Lung microvascular endothelial cell (primary cell): ENCODE measurements at places on chromosomes 4 and X.

DNA sequence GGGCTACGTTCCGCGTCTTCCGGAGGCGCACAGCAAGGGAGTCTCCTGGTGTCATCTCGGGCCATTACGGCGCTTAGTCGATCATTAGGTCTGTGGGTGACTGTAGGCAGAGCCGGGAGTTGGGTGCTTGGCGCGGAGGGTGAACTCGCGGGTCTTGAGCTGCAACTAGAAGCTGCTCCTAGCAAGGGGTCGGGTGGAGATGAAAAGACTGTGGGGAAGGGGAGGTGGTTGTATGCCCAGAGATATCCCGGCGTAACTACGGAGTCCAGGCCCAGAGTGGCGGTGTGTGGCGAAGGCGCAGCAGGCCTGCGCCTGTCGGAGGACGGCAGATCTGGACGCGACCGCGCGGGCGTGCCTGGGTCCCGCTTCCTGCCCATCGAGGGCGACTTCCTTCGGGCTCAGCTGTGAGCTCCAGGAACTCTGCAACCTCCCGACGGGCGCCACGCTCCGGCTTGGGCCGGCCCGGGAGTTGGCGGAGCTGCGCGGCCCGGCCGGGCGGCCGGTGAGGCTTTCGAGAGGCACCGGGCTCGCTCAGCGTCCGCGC is 2.7 kb upstream of the NKX3-2 start:
- no peak for DNase-seq

DNA sequence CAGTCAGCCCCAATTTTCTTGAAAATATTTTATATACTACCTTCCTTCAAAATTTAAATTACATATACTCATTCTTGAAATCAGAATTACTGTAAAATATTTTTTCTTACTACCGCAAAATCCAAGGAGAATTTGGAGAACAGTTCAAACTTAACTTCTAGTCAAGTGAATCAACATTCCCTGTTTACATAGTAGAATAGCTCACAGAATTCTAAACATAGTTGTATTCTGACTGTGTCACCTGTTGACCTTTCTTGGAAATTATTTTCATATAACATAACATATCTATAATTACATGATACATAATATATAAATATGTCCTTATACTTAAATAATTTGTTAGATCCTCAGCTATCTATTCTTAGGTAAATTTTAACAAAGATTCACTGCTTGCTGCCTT is 31.0 kb upstream of the FGF5 start:
- peak; percentile 40 for DNase-seq

DNA sequence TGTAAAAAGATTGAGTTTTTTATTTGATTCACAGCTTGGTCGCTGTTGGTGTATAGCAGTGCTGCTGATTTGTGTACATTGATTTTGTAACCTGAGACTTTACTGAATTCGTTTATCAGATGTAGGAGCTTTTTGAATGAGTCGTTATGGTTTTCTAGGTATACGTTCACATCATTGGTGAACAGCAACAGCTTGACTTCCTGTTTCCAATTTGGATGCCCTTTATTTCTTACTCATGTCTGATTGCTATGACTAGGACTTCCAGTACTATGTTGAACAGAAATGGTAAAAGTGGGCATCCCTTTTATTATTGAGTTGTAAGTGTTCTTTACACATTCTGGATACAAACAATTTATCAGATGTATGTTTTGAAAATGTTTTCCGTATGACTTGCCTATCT is 76.0 kb downstream of the ADGRG4 start:
- no peak for DNase-seq

GRCh38 chr4:531721-532565 is 32.9 kb downstream of the PIGG start:
- no peak for DNase-seq

DNA sequence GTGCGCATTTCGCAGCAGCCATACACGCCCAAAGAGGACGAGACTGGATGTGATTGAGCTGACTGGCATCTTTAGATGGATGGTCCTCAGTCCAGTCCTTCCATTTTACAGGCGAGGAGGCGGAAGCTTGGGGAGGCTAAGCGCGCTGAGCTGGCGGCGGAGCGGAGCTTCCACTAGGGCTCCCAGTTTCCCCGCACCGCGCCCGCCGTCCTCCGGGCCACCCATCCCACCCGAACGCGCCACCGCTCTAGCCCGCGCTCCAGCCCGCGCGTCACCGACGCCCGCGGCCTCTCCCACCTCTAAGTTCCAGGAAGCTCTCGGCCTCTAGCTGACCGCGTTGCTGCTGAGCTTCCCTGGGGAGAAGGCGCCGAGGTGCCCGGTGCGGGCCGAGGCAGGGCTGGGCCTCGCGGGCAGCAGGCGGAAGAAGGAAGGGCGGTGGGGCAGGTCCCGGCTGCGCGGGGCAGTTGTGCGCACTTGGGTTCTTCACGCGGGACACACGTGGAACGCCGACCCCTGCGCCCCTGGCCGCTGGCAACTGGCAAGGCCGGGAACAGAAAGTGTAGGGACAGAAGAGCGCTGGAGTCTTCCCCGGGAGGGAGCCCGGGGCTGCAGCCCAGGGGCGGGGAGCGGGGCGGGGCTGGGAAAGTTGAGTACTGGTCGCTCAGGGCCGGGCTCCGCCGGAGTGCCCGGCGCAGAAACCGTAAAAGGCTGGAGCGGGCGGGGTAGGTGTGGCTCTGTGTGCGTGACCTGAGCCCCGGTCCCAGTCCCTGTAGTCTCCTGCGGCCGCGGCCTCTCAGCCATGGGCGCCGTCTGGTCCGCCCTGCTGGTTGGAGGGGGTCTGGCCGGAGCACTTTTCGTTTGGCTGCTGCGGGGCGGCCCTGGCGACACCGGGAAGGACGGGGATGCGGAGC is at the start of gene STBD1:
Gene STBD1 (plus strand): TSS at position 763 of the 911 bp plus-strand sequence. CDS start 37 bp downstream, at position 800.
- peak; percentile 51 for DNase-seq

DNA sequence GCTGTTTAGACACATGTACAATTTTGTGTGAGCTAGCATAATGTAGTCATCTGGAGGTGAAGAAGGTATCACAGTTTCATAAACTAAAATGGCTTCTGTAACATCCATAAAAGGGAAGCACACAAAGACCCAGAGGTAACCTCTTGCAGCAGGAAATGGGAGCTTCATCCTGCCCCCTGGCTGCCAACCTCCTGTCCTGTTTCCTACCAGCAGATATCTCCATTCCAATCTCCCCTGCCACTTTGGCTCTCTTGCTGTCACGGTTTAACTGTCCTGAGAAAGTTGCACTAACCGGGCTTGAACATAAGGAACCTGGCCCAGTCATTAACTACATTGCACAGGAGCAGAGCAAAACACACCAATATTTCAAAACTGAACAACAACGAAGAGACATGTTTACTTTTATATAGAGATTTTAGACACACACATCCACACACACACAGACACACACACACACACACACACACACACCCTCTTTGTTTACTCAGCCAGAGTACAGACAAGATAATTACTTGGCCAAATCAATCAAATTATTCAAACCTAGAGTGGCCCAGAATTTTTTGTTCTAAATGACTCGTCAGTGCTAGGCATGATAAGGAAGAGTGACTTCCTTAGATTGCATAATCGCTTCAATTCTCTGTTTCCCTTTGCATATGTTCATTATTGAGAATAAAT is 24.2 kb downstream of the MID2 start:
- DNase-seq, result peak; percentile 85

DNA sequence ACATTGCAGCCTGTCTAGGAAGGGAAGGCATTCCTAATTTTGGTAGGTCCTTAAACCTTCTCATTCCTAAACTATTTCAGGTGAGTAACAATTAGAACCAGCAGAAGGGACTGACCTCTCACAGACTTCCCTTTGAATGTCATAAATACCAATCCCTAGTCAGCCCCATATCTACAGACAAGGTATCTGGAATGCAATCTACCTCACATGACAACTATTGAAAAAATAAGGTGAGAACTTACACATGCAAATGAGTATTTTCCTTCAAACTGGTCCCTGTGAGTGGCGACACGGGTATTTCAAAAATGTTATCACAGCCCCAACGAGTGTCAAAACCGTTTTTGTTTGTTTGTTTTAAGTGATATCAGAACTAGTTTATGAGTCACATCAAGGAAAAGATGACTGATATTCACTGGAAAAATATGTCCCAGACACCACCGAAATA is 102.4 kb upstream of the VCX2 start:
- DNase-seq, result peak; percentile 0

DNA sequence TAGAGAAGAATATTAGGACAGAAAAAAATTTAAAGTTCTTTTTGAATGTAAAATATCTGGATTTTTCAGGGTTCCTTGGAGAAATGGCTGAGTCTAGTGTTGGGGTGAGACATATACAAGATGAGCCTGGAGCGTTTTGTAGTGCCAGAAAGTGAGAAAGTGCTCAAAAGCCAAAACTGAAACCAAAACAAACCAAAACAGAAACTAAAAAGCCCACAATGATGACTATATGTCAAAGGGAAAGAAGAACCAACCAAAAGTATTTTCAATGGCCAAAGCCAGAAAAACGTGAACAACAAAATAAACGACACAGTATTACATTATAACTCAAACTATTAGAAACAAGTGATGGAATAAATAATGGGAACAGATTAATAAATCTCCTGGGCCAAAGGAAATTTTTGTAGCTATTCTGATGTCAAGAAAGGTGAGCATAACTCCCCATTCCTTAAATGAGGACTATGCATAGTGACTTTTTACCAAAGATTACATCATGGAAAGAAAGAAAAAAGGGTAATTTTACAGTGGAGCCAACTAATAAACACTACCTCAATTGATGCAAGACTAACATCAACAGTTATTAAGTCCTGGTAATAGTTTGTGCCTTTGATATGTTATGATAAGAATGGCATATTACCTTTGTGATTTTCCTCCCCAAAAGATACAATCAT is 1137.6 kb downstream of the C4orf33 start:
- DNase-seq, result no peak

DNA sequence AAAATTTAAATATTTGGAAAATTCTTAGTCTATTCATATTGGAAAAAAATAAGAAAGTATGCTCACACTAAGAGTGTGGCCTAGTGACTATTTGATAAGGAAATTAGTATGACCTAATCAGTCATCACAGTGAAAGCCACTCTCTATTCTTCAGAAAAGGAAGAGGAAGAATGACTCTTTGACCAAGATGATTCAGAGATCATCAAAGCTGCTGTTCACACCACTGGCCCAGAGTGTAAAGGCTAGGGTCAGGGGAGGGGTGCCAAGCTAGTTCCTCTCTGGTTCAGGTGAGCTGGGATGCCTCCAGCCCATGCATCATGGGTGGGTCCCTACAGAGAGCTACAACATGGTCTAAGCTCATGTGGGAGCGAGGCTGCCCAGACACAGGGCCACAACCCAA is 396.9 kb upstream of the NDST3 start:
- DNase-seq, result no peak

GRCh38 chr4:140038031-140038533 is 115.9 kb downstream of the MAML3 start:
- DNase-seq, result no peak

- no peak for DNase-seq
Measured at GRCh38 chr4:94525993-94526728, 74.4 kb downstream of the PDLIM5 start.

DNA sequence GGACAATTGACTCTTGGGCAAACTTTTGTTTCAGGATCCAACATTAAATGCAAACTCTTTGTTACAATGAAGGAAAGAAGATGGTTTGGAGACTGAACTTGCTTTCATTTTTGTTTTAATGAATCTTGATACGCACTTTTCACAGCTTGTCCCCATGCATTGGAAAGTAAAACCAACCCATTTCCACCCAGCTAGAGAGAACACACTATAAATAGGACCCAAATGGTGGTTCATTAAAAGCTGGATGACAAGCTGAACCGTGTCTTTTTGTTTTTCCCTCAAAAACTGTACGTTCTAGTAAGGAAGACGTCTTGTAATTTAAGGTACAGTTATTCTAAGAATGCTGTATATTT is 95.3 kb upstream of the EGFL6 start:
- no peak for DNase-seq

DNA sequence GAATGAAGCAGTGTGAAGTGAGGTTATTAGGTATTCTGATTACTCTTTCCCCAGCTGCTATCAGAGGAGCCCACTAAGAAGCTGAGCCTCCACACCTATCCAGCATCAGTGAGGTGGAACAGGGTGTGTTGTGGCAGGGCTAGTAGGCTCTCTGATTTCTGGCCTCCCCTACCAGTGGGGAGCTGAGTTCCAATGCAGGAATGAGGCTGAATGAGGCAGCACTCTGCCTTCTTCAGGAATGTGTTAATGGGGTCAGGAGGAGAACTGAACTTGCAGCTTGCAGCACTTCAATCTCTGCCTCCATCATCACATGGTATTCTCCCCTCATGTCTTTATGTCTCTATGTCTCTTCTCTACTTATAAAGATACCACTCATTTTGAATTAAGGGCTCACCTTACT is 26.9 kb downstream of the SOX3 start:
- DNase-seq, result no peak

DNA sequence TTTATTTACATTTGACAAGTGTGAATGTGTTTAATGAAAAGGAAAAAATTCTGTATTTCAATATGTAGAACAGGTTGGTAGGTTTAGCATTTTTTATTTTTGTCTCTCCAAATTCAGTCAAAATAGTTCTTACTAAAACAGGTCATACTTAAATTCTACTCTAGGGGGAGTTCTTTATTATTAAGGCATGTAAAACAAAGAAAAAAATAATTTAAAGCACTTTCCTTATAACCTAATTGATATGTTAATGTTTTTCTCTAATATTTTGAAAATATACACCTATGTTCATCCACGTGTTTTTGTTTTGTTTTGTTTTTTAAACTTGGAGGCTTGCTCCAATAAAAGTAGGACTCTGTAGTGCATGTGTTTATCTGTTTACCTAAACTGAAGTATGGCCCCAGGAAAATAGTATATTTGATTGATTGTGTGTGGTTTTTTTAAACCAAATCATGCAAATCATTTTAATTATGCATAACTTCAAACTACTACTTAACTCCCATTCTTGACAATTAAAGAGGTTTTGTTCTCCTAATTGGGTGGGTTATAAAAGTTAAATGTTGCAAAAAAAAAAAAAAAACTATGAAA is 562.7 kb downstream of the RPA4 start:
- DNase-seq, result peak; percentile 5

- DNase-seq, result no peak
Measured at GRCh38 chr4:10629394-10629793, 55.2 kb downstream of the CLNK start.

DNA sequence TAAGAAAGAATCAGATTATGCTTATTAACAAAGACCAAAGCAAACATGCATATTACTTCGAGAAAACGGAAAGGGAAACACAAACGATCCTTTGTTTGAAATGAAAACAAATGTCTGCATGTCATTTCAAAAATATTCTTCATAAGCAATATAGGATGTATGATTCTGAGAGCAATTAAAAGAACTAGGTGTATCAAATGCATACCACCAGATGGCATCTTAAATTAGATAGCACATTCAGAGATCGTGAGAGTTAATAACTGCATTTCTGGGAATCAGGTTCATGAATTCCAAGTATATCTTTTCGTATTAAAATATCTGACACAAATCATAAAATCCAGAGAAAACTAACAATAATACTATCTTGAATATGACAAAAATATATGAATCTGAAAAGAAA is 159.5 kb downstream of the PPP3CA start:
- DNase-seq, result peak; percentile 55

GRCh38 chr4:107996949-107997788 is 7.5 kb downstream of the HADH start:
- no peak for DNase-seq

DNA sequence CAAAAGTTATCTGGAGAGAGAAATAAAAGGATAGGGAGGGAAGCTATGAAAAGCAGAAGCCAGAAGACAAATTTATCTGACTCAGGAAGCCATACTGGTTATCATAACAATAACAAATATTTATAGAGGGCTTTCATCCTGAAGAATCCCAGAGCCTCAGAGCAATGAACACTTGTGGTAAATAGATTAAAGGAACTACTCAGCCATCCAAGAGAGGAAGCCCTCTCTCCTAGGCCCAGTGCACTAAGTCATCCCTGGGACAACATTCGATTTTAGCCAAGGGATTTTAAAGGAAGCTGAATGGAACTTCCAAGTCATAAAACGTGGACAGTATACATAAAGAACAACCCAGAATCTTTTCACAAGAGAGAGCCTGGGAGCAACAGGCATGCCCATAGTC is 76.9 kb downstream of the COL4A6 start:
- DNase-seq, result no peak
